ENCODE measurements at places on chromosomes 5 and 9.

- DNase-seq = no peak
Measured at GRCh38 chr9:76701441-76702039, 62.7 kb upstream of the PCA3 start.

DNA sequence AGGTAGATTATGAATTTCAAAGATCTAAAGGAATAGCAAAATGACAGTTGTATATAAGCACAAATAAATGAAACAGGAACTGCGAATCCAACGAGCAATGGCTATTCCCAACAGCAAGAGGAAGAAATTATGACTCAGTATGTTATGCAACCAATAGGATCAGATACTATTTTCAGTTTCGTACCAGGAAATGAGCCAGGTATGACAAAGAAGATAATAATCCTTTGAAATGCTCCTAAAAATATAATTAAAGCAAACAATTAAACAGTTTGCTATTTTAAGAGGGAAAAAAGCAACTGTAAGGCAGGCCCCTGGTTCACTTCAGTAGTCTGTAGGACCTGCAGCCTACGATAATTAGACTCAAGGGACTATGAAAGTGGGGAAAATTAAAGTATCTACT is 58.9 kb downstream of the AUH start:
- no peak for DNase-seq

DNA sequence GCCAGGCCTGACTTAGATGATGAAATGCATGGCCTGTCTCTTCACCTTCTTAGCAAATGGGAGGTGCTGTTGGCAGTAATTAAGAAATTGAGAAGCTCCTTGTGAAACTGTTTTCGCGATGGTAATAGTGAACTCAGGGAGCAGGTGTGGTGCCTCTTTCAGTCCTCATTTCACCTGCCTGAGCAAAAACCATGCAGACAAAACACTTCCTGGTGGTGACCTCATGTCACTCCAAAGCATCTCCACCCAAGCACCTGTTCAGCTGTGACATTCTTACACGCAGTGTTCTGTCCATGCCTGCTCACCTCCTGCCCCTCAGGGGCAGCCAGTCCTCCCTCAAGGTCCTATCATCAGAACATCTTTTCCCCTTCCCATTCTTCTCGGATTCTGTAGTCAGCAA is 146.5 kb downstream of the CD180 start:
- DNase-seq = no peak

GRCh38 chr9:71630377-71630995 is 137.8 kb downstream of the CEMIP2 start:
- no peak for DNase-seq

DNA sequence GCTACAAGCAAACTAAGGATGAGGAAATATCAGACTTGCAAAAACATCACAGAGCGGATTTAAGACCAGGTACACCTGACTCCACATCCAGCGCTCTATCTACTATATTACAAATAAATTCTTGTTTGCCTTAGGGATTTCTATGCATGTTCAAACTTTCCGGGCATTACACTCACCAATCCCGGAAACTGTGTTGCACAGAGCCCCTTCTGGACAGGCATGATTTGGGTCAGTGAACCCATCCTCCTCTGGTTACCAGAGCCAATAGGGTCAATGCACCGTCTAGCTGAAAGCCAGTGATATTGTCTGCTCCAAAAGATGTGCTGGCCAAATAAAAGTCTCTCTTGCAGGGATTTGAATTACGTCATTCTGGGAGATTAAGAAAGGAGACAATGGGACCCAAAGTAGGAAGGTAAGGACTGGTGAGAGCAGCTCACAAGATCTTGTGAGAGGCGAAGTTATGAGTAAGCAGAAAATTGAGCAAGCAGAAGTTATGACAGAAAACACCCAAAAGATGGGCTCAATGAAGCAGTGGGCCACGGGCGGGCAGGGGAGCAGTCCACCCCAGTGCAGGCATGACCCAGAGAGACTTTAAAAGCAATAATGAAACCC is 155.8 kb upstream of the RAI14 start:
- no peak for DNase-seq

DNA sequence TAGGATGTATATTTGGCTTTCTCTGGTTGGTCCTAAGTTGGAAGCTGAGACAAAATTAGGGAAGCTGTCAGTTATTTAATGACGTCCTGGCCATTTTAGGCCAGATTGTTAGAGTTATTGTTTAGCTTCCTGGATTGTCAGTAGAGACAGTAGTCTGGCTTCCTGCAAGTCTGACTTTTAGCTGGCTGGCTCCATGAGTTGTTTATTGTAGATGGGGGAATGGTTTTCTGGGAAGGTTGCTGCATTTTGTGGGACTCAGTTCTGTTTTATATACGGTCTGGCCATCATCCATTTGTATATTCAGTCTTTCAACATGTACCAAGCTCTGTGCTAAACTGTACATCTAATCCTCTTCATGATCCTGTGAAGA is 68.3 kb downstream of the SGCD start:
- no peak for DNase-seq

DNA sequence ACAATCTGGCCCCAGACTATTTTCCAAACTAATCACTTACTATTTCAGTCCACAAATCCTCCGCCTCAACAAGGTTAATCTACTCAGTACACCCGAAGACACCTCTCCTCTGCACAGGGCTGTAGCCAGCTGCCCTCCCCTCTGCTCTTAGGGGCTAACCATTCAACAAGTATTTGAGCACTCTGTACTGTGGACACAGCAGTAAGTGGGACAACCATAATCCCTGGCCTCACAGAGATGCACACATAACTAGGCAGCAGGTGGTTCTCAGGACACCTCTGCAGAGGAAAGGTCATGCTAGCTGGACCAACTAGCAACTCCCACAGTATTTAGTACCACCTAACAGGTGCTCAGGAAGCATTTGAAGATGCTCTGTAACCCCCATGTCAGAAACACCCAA is 5.5 kb downstream of the CAMSAP1 start:
- no peak for DNase-seq

DNA sequence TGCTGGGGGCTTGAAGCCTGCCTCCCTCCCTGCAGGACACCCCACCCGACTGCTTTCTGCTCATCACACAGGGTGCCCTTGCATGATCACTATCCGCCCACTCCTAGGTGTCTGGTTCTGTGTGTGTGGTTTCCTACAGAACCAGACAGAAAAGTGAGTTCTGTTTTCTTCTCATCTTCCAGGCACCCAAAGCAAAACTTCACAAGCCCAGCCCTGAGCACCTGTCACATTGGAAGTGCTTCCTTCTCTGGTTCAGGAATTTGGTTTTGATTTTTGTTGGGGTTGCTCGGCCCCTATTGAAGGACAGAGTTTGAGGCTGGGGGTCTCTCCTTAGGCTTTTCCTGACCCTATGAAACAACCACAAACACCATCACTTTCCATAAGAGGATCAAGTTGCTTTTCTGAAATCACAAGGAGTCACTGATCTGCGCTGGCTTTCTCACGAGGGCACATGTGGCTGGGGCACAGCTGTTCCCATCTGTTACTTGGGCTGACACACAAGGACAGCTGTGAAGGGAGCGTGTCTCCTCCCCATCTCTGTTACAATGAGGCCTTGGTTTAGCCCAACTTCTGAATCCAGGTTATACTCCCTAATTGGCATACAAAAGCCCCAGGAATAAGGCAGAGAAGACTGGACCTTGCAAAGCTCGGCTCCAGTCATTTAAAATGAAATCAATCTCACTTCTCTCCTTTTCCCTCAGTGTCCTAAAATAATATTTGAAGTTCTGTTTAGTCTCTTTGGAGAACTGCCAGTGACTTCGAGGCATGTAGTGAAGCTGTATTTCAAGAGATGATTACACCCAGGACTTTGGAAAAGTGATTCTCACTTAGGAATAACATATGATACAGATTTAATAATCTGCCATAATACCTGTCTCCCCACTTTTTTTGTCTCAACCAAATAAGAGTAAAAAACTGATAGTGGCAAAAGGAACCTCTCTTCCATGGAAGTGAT is 213.1 kb upstream of the GAS1 start:
- peak; percentile 70 for DNase-seq

DNA sequence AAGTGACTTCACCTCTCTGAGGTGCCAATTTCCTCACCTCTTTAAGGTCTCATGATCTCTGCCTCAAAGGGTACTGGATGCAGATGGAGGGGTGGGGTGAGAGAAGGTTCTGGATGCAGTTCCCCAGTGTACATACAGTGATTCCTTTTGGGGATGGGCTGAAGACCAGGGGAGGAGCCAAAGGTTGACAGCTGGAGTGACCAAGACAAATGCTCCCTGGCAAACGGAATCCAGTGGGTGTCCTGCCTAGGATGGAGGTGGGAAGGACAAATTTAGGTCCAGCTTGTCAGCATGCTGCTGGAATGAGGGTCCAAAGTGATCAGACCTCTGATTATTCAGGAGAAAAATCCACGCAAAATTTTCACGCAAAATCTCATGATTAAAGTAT is 7.3 kb upstream of the LMX1B start:
- peak; percentile 24 for DNase-seq

- no peak for DNase-seq
Measured at GRCh38 chr5:43639566-43639965, 36.6 kb downstream of the NNT start.

DNA sequence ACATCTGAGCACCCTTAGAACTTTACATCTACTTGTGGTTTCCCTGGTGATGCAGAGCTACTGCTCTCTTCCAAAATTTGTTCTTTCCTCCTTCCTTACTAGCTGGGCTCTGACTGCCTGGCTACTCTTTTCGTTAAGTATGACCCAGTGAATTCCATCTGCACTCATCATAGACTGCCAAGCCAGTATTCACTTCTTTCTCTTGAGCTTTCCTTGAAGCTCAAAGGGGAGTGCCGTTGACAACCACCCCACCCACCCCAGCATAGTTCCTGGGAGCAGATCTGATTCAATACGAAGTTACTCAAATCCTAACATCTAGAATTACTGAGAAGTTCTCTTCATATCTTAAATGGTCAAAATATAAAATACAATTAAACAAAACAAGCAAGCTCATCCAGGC is 190.5 kb downstream of the ADAMTS12 start:
- no peak for DNase-seq

- DNase-seq = no peak
Measured at GRCh38 chr5:167296661-167297060, 994.8 kb upstream of the WWC1 start.

GRCh38 chr9:80320480-80320879 is 748.7 kb downstream of the TLE4 start:
- no peak for DNase-seq

GRCh38 chr5:122173474-122174415 is 44.4 kb downstream of the ZNF474 start:
- DNase-seq = no peak

- DNase-seq = no peak
Measured at GRCh38 chr5:122902263-122902662, 56.9 kb downstream of the SNX24 start.

GRCh38 chr9:113129466-113129865 is 21.3 kb upstream of the SLC31A2 start:
- DNase-seq = no peak

GRCh38 chr9:3444016-3444415 is 81.8 kb downstream of the RFX3 start:
- DNase-seq = no peak

DNA sequence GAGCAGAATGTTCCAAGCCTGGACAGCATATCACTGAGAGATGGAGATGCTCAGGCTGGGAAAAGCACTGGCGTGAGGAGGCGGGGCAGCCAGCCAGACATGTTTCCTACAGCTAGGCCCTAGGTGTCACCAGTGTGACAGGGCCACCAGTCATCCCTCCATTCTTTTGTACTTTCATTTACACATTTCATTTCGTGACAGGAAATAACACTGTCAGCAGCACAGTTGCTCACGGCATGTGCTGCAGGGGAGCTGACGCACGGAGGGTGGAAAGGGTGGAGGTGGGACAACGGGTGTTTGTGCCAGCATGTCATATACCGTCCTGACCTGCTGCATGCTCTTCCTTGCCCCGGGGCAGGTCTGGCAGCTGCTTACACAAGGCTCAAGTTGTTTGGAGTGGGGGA is 14.8 kb upstream of the CEMIP2 start:
- no peak for DNase-seq

DNA sequence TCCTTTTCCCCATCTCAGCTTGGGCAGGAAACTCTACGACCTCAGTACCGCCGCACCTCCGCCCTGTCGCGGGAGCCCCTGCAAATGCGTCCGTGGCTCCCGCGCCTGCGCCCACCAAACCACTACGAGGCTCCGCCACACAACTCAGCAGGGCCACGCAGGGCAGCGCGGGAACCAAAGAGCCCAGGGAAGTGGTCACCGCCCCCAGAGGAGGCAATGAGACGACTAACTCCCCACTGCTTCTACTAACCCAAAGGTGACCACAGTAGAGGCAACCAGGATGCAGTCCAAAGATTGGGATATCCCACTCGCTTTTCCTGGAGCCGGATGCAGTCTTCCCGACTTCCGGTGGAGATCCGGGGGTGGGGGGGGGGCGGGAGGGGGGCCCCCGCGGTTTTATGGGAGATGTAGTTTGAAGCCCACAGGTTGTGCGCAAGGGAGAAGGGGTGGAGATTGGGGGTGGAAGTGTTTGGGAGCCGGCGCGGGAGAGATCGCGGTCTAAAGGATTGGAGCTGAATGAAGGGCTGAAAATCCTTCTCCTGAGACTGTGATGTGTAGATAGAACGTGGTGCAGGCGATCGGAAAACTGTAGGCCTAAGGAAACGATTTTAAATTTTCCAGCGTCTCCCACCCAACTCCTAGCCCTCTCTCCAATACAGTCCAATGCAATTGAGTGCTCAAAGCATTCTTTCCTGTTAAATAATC is at the start of gene NUDT12:
NUDT12 (minus strand) TSS at position 337 of the 705 bp plus-strand sequence. CDS start 2,541 bp downstream, outside the sequence.
- peak; percentile 95 for DNase-seq

DNA sequence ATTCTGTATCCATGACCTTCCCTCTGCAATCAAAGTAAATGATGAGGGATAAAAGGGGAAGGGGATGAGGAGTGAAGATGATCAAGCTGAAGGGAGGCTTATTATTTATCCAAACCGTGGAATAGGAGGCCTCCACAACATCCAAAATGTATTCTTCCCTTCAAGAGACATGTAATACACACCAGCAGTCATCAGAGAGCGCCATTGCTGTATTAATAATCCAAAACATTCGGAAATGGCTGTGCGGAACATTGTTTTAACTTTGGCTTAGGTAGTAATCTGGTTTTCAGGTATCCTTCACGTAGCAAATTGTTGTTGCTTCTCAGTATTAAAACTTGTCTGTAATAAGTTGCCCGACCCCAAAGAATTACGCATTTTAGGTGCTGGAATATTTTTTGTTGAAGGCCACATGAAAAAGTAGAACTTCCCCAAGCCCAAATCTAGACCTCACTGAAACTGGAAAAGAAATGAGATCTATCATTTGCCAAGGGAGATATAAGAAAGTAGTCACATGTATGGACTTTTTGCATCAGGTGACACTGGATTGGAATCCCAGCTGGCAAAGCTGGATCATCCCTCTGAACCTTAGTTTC is 2.6 kb upstream of the BOD1 start:
- no peak for DNase-seq

DNA sequence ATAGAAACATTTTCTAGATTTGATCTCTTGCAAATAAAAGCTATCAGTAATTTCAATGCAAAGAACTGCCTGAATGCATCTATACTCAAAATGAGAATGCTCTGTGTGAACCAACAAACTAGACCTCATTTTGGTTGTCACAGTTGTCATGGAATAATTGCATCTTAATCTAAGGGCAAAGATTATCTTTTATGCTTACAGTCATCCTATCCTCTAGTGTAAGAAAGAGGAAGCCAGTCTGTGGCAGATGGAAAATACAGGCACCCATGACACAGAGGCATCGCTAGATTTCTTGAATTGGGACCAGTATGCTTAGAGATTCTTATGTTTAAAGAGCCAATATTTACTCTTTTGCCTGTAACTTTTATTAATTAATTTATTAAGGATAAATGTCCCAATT is 95.0 kb downstream of the MACIR start:
- DNase-seq = no peak
